Stimulated activated CD8-positive, alpha-beta memory T cell treated with anti-CD3 and anti-CD28 coated beads, Interleukin-7, amount 100 ng/mL, for 24 hours (primary cell): ENCODE measurements at places on chromosomes 7 and 10.

DNA sequence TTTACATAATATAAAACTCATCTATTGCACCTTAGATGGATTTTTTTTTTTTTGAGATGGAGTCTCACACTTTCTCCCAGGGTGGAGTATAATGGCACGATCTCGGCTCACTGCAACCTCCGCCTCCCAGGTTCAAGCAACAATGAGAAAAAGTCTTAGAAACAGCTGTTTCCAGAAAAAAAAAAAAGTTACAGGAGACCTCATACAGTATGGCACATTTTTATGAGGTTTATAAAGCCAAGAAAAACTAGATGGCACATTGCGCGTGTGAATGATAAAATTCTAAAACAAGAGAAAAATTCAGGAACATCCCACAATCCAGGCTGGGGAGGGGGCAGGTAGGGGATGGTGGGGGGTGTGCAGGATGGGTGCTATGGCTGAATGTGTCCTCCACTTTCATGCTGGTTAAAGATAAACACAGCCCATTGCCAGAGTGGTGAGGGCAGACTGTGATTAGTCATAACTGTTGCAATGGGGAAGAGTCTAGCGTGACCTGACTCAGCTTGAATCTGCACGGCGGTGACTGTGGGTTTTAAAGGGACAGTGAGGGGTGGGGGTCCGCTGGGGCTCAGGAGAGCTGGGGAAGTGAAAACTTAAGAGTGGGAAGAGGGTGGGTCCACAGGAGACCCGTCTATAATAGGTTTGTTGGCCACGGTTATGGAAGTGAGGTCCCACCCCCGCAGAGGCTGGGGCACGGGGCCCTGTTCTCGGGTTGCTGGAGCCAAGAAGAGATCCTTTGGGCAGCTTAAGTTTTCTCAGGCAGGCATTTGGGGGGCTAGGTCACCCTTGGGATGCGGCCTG, 11.9 kb upstream of the LRRC27 start:
- no peak for DNase-seq

GRCh38 chr10:80356563-80356988, at the start of the genes DYDC1 and DYDC2:
Gene DYDC1 (minus strand): TSS chr10:80356755. CDS start chr10:80352601, 4,154 bp downstream.
Gene DYDC2 (plus strand): TSS chr10:80356781. CDS start chr10:80362444, 5,663 bp downstream.
- no peak for DNase-seq

DNA sequence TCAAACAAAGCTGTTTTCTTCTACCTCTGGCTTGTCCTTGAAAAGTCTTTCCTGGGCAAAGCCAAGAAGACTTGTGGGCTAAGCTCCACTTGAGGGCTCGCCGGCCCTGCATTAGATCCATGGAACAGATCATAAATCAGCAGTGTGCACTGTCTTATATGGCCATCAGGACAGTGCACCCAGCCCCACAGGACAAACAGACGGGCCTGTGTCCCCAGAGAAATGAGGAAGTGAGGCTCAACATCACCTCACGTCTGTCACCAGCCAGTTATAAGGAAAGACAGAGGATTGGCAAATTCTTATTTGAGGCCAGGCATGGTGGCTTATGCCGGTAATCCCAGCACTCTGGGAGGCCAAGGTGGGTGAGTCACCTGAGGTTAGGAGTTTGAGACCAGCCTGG, 12.3 kb upstream of the IFT22 start:
- no peak for DNase-seq

DNA sequence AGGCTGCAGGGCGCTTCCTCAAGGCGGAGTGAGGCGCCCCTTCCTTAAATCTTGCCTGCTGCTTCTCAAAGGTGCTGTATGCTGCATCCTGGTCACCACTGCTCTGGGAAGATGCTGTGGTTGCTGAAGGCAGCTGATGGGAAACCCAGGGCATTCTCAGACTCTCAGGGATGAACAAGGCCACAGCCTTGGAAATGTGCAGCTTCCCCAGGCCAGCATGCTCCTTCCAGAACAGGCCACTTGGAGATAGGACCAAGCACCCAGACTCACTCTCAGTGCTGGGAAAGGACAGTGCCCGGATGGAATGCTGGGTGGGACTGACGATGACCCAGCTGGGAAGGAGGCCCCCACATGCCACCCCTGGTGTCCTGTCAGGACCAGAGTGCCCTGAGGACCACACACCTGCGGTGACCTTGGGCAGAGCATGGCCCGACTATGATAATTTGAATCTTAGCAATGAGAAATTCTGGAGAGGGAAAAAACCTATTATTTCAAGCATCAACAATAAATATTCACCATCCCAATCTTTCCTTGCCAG, 235.5 kb downstream of the TNS3 start:
- DNase-seq, result no peak

GRCh38 chr10:72170263-72170662, 45.5 kb upstream of the ANAPC16 start:
- DNase-seq, result no peak

DNA sequence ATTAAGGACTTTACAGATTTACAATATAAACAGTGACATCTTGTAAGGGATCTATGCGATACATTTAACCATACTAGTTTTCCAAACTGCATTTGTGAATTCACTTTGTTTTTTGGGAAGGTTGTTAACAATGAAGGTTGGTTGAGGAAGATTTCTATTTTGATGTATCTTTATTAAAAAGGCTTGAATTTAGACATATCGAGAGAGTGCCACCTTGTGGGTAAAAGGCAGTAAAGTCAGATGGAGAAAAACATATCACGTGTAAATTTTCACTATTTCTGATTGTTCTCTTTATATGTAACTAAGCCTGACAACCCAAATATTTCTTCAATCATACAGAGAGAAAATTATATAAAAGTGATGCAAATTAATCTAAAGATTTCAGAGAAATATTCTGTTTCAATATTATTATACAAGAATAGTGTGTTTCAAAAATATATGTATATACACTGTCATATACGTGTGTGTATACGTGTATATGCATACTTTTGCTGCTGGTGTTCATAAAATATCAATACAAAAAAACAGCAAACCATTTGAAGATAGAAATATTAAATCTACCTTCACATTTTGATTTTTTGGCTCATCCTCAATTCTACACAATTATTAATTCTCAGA, 988.6 kb downstream of the SORCS1 start:
- DNase-seq, result no peak

DNA sequence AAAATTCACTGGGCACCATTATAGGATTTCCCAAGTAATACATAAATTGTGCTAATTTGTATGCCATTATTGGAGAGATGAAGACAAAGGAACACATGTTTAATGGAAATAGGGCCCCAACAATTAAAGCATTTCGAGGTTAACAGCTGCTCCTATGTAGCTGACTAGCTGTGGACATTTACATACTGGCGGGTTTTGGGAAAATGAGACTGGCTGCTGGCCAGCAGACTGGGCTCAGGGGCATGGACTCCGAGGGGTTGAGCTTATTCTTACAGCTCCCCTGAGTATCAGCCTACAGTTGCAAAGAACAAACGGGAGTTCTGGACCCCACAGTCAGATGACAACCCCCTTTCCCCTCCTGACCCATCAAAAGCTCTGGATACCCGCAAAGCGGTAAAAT, 91.9 kb upstream of the MYO3A start:
- no peak for DNase-seq

DNA sequence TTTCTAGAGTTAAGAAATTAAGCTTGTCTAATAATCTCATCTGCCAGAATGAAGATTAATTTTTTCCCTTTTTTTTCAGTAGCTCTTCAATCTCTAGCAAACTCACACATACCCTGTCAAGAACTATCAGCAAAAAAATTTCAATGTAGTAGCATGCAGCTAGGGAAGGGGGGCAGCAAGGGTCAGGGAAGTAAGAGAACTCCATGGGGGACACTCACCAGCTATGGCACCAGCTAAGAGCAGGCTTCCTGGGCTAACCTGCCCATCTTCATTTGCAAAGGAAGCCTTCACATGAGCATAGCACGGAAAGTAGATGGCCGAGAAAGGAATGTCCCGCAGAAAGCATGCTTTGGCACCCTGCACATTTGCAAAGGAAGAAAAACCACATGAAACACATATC, 190.4 kb downstream of the SLC25A13 start:
- DNase-seq, result no peak

GRCh38 chr7:131254211-131254610, 73.5 kb upstream of the MKLN1 start:
- no peak for DNase-seq

- no peak for DNase-seq
Observed at GRCh38 chr10:10307551-10307950, 710.1 kb upstream of the CELF2 start.

DNA sequence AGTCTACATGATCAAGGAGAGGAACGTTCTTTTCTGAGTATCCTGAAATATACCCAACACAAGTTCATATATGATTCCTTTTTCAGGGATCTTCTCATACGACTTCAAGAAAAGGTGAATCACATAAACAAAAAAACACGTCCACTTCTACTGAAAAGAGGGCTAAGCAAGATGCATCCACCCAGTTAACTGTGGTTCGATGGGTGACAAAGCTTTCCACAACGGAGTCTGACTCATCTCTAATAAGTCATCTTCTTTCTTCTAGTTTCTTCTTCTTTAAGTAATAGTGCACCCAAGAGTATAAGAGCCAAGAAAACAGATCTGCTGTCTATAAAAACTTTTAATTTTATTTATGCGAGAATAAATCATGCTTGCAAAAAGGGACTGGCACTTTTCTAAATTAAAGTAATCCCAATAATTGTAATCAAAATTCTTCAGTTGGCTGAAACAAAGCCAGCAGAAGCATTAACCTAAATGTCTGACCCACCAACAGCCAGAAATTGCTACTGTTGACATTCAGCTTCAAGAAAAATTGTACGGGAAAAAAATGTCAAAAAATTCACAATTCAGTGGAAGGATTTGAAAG, 146.9 kb upstream of the ANK3 start:
- DNase-seq, result no peak

GRCh38 chr7:135684136-135684535, 21.8 kb downstream of the STMP1 start:
- DNase-seq, result no peak

DNA sequence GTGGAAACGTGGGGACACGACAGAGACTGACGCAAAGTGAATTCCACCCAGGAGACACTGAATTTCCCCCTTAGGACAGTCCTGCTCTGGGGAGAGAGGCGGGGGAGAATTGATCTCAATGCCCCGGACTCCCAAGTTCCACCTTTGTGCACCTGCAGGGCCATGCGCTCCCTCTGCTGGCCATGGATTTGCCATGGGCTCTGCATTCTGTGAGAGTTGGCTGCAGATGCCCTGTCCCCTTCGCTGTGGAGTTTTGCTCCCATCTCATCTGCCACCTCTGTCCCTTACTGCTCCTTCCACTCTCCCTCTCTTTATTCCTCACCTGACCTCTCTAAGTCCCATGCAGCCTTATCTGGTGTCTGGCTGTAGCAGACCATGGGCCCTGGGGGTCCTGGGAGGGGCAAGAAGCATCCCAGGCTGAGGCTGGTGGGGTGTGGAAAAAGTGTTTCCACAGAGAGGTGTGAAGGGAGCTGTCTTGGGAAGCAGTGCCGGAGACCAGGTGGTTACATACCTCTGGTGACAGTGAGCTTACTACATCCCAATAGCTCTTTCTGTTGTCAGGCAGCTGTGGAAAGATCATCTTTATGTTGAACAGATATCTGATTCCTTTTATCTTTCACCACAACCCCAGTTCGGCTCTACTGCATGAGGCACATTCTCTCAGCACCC, 14.3 kb downstream of the GHRHR start:
- no peak for DNase-seq

- peak; percentile 59 for DNase-seq
Observed at GRCh38 chr7:150974468-150975391, 3.4 kb downstream of the KCNH2 start.

- DNase-seq, result no peak
Observed at GRCh38 chr10:72625276-72625607, 637 bp downstream of the MICU1 start.

DNA sequence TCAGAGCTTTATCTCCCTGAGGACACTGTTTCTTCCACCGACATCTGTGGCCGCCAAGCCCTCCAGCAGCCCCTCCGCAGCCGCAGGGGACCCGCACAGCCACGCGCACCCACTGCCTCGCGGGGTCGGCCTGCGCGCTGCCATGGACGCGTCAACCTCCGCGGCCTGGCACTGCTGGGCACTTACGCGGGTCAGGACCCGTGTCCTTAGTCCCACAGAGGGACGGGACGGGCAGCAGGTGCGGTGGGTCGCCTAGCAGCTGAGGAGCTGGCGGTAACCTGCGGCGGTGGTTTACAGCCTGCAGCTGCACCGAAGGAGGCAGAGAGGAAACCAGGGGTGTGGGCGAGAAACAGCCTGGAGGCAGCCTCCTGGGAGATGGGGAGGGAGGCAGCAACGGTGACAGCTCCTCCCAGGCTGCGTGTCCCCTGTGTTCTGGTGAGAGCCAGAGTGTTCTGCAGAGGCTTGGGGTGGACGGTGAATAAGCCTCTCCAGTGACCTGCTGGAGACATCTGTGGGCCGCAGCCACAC, 61.3 kb downstream of the SEC61G start:
- DNase-seq, result no peak

DNA sequence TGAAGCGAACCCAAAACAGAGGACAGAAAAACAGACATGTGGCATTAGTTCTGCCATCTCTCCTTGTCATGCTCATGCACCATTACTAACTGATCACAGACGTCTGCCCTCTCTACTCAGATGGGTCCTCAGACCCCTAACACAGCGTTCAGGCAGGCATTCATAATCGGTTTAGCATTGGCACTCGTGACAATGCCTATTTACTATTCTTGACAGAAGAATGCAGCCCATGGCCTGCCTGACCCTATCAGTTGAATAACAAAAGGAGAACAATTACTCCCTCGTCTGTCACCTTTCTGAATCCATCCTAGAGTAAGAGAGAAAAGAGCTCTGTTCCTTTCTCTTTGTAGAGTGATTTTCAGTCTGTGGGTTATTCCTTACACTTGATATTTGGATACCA, 194.6 kb upstream of the PHYHIPL start:
- no peak for DNase-seq

DNA sequence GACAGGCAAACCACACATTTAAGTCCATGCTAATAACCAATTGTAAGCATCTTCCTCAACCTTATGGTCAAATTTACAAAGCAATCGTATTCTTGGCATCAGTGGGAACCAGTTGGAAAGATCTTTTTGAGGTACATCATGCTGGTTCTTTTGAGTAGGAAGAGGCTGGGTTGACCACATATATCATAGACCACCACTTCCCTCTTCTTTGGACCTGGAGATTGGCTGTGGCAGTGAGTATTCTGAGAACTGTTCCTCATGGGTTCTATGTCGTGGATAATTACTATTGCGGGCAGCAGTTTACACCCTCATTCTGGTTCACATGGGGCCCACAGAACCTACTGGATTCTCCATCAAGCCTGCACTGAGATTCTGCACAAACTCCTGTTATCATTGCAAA, 35.5 kb upstream of the C1GALT1 start:
- no peak for DNase-seq

DNA sequence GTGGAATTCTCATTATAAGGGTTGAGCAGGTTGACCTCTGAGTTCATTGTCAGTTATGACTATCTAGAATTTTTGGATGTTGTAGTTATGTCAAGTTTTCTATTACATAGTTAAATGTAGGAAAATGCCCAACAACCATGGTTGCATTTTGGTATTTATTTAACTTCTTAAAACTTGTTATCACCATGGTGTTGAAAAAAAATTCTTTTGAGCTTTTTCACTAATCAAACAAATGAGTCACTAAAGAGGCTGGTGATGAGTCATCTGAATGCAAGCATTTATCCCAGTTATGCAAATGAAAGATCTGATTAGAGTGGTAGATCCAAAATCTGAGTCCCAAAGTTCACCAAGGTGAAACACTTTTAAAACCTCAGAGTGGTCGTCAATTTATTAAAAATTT, 624.7 kb upstream of the IGFBP3 start:
- DNase-seq, result no peak
